ENCODE measurements at places on chromosomes 1 and 21. TPM values are rescaled to one million over a fixed set of nuclear protein-coding genes. Genes with fewer than 3 reads are reported as not detected.

GRCh38 chr1:3363023-3363422 lies 91.4 kb upstream of the ARHGEF16 start:
- no peak for DNase-seq

DNA sequence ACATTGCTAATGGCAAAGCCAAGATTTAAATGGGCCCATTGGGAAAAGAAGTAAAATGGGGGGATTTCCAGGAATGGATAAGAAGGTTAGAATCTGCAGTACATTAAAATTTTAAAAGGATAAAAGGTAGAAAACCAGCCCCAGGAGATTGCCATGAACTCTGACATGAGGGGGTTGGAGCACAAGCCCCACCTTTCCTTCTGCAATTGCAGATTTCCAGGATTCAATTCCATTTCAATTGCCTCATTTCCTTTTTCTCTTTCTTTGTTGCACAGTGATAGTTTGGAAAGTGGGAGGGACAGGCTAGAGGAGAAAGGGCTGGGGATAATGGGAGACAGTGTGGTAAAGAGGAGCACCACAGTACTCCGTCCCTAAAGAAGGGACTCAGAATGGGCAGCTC lies 238.5 kb upstream of the RAB4A start:
- peak; percentile 8 for DNase-seq

DNA sequence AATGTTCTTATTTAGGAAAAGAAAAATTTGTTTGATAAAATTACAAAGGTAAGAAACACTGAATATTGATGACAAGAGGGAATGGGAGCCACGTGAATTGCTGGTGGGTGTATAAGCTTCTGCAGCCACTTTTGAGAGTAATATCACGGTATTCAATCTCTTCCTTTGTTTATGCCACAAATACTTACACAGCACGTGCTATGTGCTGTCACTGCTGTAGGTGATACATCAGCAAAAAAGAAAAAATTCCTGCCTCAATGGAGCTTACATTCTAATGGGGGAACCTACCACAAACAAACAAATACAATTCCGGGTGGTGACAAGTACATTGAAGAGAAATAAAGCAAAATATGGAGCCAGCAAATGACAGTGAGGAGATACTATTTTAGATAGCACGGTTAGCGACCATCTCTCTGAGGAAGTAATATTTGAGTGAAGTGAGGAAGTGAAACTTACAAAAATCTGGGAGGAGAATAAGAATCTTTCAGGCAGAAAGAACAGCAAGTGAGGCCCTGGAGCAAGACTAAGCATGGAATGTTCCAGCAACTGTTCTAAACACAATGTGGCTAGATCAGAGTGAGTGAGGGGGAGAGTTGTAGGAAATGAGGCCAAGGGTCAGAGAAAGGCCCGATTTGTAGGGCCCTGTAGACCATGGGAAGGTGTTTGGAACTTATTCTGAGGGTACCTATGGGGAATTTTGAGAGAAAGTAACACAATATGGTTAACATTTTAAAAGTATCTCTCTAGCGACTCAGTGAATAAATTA lies 2.6 kb upstream of the FCRLB start:
- DNase-seq, result no peak

DNA sequence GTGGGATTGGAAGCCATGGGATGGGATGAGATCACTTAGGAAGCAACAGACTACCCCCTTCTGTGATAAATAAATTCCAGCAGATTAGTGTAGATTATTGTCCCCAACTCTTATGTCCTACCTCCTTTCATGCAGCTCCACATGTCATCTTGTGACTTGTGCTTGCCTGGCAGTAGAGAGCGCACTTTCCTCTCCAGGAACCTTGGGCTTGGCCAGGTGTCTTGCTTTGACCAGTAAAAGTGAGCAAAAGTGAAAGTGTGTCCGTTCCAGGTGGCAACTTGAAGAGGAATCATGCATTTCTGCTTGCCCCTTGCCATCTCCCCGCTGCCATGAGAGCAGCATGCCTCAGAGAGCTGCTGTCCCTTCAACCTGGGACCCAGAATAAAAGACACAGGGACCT lies 122.9 kb upstream of the ERG start:
- no peak for DNase-seq

DNA sequence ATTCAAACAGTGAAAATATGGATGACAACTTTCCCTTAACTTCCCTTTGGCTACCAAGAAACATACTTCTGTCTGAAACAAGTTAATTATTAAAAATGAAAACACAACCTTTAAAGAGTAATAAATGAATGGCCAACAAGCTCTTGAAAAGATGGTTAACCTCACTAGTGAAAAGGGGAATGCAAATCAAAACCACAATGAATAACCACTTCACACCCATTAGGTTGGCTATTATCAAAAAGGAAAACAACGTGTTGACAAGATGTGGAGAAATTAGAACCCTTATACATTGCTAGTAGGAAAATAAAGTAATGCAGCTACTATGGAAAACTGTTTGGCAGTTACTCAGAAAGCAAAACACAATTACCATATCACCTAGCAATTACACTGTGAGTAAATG lies 14.1 kb downstream of the COP1 start:
- peak; percentile 7 for DNase-seq

- DNase-seq, result peak; percentile 100
These were observed 1.9 kb upstream of the IL24 start for GRCh38 chr1:206895325-206895724.

DNA sequence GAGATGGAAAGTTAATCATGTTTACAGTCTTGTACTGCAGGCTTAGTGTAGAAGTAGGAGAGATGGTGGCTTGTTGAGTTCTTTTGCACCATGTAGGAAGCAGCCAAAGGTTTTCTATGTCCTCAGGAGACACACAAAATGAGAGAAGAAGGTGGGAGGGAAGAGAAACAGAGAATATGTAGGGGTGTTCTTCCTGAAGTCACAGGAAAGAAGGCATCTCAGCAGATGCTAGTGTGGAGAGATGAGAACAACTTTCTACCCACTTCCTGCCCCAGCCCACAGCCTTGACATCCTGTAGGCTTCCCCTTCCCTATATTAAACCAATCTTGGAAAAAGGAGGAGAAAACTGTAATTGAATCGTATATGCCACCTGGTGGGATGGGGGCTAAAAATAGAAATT lies 217.0 kb downstream of the S1PR1 start:
- DNase-seq, result no peak

GRCh38 chr1:238982736-238983135 lies 403.6 kb upstream of the CHRM3 start:
- DNase-seq, result no peak

DNA sequence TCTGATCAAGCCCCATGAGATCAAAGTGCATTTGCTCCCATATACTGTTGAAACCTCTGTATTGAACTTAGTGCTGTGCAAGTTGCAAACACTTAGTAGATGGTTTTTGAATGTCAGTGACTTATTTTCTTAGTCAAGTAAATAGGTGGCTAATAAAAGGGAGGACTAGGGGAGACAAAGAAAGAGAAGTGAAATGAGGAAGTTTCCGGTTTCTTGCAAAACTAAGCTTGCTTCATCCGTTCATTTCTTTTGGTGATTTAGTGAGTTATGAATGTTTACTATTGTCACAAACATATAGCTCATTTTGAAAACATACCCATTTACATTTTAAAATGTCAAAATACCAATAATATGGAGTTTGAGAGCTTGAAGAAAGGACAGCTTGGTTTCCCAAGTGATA lies 23.0 kb downstream of the ADAMTS5 start:
- DNase-seq, result no peak

DNA sequence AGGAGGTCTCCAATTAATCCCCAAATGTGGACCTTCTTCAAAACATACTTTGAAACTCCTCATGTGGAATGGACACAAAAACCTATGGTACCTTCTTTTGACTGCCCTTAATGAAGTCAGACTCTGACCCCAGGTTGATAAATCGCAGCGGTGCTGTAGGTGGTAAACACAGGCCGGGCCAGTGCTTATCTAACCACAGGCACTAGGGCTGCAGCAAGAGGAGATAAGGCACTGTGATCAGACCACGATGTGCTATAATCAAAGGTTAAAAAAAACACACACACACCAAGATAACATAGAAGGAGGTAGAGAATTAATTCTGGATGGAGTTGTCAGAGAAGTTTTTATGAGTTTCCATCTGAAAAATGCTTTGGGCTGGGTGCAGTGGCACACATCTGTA lies 52.3 kb upstream of the SIPA1L2 start:
- no peak for DNase-seq

DNA sequence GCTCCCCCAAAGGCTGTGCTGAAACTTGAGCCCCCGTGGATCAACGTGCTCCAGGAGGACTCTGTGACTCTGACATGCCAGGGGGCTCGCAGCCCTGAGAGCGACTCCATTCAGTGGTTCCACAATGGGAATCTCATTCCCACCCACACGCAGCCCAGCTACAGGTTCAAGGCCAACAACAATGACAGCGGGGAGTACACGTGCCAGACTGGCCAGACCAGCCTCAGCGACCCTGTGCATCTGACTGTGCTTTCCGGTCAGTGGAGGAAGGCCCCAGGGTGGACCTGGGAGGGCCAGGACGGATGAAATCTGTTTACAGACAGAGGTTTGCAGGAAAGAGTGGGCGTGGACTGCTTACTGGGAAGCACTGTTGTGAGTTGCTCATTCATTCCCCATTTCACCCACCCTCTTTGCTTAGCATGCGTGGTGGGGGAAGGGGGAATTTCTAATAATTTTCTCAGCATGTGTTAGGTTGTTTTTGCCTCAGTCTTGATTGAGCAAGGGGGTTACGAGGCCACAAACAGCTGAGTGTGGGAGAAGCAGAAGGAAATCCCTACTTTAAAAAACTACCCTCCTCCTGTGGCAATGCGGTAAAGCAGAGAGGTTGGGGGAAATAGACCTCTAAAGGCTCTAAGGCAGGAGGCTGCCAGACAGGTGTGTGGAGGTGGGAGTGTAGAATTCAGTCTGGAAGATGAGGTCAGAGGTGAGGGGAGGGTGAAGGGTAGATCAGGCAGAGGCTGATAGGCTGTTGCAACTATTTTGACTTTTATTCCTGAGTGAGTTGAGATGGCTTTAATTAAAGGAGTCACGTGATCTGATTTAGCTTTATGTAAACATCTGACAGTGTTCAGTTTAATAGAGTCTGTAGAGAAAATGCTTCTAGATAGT lies 1.3 kb downstream of the FCGR2A start:
- DNase-seq, result no peak

The HSF2BP gene
- 5.8 TPM for total RNA-seq

The RAD54L gene
- 0.26 TPM for total RNA-seq

The RNPC3 gene
- total RNA-seq, result 4.6 TPM

The C1orf87 gene
- total RNA-seq, result not detected

The USP25 gene
- 69.3 TPM for total RNA-seq

The RGL1 gene
- 0.26 TPM for total RNA-seq

The CSMD2 gene
- not detected for total RNA-seq

The CELA3B gene
- total RNA-seq, result not detected

The BMP8A gene
- not detected for total RNA-seq

The APCS gene
- not detected for total RNA-seq

The L1TD1 gene
- under 0.01 TPM for total RNA-seq

The FCRL6 gene
- total RNA-seq, result 0.13 TPM

The DCDC2B gene
- not detected for total RNA-seq

Data from bronchial epithelial cell (primary cell).